ENCODE measurements at places on chromosomes 5 and 9.

GRCh38 chr5:95809414-95809960 lies 13.0 kb downstream of the GLRX start:
- no peak for DNase-seq

DNA sequence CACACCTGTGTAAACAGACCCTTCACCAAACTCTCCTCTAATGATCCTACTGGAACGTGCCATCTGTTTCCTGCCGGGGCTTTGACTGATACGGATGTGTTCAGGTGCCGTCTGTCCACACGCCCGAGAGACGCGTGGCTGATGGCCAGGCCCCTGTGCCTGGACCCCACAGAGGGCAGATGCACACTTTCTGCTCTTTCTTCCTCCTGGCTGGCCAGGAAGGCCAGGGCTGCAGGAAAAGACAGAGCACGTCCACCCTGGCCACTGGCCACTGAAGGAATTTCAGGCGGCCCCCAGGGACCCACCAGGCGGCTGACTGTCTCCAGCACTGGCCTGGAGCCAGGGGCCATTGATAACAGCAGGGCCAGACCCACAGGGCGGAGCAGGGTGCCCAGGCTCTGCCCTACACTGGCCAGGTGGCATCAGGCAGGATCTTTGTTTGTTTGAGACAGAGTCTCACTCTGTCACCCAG lies 3.6 kb upstream of the ENG start:
- no peak for DNase-seq

- no peak for DNase-seq
These were observed 68.0 kb upstream of the IRX4 start for GRCh38 chr5:1950708-1951103.

GRCh38 chr9:18137815-18138214 lies 336.1 kb upstream of the ADAMTSL1 start:
- DNase-seq: no peak

- no peak for DNase-seq
These were observed 59.6 kb downstream of the RAI14 start for GRCh38 chr5:34715711-34716110.

GRCh38 chr9:98199388-98200033 lies 7.1 kb upstream of the CORO2A start:
- no peak for DNase-seq

- DNase-seq: peak; percentile 37
These were observed at the start of gene PANK3 for GRCh38 chr5:168578538-168579487. Gene PANK3 (minus strand): TSS chr5:168579368. CDS start chr5:168579283, 85 bp downstream.

GRCh38 chr9:88872192-88872946 lies 118.9 kb upstream of the S1PR3 start:
- DNase-seq: no peak

- no peak for DNase-seq
These were observed 213.6 kb downstream of the MAPKAP1 start for GRCh38 chr9:125493384-125493783.

GRCh38 chr9:94783928-94784327 lies 57.4 kb downstream of the AOPEP start:
- DNase-seq: no peak

DNA sequence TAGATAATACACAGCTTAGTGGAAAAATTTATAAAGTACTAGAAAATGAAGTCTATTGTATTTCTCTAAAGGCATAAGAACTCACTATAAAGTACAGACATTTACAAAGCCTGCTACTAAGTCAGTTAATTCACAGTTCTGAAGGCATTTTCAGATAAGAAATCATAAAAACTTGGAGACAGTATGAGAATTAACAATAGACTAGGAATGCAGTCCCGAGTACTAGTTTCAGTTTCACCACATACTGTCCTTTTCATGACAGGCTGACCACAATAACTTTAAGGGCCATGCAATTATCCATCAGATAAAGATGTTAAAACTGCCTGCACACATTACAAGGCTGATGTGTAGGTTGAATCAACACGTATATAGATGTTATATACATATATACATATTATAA lies 362.6 kb upstream of the SMC2 start:
- no peak for DNase-seq

- DNase-seq: no peak
These were observed 1.5 kb downstream of the VAV2 start for GRCh38 chr9:133990366-133991213.

- no peak for DNase-seq
These were observed 8.2 kb downstream of the PRRC2B start for GRCh38 chr9:131402073-131402472.

DNA sequence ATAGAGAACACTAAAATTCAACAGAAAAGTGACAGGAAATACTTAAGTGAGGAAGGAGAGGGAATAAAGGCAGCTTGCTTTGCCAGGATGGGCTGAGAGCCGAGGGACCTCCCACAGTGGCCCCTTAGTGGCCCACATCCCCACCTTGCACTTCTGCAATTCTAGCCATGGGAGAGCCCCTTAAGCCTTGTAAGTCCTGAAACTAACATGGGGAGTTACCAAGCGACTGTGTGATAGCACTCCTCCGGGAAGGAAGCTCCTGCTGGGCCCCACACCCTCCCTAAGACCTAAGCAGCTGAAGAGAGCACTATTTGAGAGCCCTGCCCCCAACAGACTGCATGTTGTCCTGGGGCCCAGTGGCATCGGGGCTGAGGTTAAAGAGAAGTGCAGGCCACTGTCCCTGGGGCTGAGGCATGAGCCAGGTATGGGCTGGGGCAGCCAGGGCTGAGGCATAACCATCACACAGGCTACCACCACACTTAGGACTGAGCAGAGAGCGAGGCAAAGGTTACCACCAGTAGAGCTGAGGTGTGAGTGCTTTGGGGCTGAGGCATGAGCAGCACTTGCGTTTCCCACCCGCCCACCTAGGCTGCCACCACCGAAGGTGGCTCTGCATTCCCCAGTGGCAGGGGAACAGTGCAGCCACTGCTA lies 301.8 kb upstream of the TRPC7 start:
- DNase-seq: no peak

DNA sequence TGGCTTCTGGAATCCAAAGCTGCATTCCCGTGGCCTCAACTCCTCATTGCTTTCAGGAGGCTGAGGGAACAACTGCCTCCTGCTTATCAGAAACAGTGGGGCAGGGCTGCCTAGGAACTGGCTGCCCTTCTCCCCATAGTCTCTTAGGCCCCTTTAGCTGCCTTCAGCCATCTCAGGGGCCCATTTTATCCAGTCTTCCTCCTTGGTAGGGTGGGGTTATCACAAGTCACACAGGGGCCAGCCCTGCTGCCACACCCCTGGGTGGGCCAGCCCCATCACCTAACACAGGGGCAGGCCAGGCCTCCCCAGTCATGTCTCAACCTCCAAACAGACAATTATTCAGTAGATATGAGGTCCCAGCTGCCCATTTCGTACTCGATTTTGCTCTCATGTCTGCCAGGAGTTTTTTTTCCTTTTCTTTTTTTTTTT lies 3.9 kb downstream of the ALAD start:
- no peak for DNase-seq

GRCh38 chr5:110248921-110249320 lies 477.6 kb downstream of the TMEM232 start:
- DNase-seq: no peak

DNA sequence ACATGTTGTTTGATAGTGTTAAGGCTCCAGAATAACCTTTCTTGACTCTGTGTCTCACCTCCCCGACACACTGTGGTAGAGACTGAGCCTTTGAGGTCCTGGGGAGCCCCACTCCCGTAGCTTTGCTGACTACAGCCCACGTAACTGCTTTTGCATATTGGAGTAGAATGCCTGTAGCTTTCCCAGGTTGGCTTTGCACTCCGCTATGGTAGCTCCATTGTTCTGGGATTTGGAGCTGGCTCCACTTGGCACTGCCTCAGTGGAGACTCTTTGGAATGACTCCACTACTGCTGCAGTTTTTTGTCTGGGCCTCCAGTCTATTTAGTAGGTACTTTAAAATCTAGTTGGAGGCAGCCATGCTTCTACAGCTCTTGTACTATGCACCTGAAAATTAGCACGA lies 56.2 kb upstream of the ANXA1 start:
- no peak for DNase-seq

- DNase-seq: no peak
These were observed 140.9 kb downstream of the SLC25A46 start for GRCh38 chr5:110879675-110880074.

- no peak for DNase-seq
These were observed 1628.7 kb downstream of the MAT2B start for GRCh38 chr5:165134155-165134554.

- DNase-seq: peak; percentile 58
These were observed 64.3 kb upstream of the LMX1B start for GRCh38 chr9:126549246-126550006.

- no peak for DNase-seq
These were observed 128.2 kb upstream of the SEMA6A start for GRCh38 chr5:116702776-116703175.

DNA sequence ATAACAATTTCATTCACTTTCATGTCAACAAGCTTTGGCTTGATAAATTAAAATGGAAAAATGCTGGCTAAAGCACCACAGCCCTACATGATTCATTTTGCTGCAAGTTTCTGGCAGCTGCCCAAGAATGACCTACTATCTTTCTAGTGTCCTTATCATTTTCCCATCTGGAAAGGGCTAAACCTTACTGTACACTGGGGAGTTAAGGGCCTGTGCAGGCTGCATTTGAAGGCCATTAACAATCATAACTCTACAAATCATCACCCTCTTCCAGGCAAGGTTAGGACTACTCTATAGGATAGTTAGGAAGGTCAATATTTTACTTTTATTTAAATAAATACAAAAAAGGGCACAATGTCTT lies 579.7 kb upstream of the ZNF608 start:
- DNase-seq: no peak

- no peak for DNase-seq
These were observed 33.0 kb upstream of the SV2C start for GRCh38 chr5:76050134-76050533.

DNA sequence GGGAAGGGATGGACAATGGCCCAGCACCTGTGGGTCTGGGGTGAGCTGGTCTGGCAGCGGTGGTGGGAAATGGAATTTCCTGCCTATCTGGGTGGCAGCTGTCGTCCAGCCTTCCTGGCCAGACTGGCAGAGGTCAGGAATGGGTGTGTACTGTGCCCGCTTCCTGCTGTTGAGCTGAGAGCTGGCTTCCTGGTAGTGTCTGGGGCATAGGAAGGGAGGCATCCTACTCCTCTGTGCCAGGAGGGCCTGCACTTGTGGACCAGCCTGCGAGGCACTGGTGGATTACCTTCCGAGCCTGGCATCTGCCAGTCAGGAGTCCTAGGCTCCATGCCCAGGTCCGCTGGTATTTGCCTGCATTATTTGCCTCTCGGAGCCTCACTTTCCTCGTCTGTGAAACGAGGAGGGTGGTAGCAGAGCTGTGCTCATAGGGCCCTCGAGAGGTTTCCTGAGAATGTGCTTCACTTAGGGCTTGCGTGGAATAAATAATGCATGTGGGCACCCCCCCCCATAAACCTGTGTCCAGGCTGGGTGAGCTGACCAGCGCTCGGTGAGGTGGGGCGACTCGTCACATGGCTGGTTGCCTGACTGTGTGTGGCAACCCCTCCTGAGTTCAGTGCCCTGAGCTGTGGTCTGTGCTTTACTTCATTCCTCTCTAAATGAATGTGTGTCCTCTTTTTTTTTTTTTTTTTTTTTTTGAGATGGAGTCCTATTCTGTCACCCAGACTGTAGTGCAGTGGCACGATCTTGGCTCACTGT lies 47.7 kb downstream of the HMCN2 start:
- no peak for DNase-seq

Data from D721Med (cell line).